Activated CD4-positive, alpha-beta T cell treated with anti-CD3 and anti-CD28 coated beads, Interleukin-2, amount 10 ng/mL, durations not matched to agents 24 days and 14 days (primary cell): ENCODE measurements at places on chromosomes 2 and 18. TPM values are rescaled to one million over a fixed set of nuclear protein-coding genes. Genes with fewer than 3 reads are reported as not detected.

DNA sequence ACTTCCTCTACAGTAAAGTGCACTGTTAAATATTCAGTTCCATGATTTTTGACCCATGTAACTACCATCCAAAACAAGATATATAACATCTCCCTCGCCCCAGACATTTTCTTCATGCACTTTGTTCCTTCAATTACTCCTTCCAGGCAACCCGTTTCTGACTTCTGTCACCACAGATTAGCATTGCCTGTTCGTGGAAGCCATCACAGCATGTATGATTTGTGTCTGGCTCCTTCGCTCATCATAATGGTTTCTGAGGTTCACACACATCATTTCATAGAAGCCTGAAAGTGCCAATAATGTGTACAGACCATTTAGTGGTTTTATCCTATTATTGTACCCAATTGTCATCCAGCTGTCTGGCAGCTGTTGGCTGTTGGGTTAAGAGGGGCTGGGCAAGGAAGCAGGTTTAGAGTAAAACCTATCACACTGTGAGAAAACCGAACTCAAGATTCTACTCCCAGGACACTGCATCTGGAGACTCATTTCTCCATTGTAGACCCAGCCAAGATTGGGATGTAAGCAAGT, 16.1 kb downstream of the ARHGAP28 start:
- H3K4me3 ChIP-seq, result no peak overlapping the region
- DNase-seq, result no peak
- H3K27me3 ChIP-seq, result no peaks in the 10 kb centered on the region
- H3K36me3 ChIP-seq, result no peaks in the 10 kb centered on the region
- H3K4me1 ChIP-seq, result no peaks in the 10 kb centered on the region

DNA sequence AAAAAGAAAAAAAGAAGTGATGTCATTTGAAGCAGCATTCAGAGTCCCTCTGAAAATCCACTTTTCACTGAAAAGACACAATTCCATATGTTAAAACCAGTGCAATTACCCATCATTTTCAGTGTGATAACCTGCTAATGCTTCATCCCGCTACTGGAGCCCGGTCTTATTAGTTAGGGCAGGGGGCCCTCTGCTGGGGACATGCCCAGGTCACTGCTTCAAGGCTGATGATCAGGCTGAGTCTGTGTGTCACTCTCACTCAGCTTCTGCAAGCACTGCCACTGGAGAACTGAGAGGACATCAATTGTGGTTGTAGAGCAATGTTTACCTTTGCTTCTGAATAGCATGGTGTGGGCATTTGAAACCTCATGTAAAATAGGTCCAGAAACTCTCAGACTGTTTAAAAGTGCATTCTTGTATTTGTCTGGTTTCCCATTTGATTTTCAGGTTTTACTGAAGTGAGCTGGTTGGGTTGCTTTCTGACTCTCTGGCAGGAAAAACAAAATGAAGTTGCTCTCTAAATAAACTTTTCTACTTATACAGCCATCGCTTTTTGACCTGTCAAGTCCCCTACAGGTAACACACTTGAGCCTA, 49.2 kb upstream of the NXPH2 start:
- H3K27ac ChIP-seq, result no peak overlapping the region
- H3K36me3 ChIP-seq, result no peaks in the 10 kb centered on the region
- H3K27me3 ChIP-seq, result no peaks in the 10 kb centered on the region
- H3K4me1 ChIP-seq, result no peaks in the 10 kb centered on the region
- no peak overlapping the region for H3K4me3 ChIP-seq
- DNase-seq, result peak; percentile 59

DNA sequence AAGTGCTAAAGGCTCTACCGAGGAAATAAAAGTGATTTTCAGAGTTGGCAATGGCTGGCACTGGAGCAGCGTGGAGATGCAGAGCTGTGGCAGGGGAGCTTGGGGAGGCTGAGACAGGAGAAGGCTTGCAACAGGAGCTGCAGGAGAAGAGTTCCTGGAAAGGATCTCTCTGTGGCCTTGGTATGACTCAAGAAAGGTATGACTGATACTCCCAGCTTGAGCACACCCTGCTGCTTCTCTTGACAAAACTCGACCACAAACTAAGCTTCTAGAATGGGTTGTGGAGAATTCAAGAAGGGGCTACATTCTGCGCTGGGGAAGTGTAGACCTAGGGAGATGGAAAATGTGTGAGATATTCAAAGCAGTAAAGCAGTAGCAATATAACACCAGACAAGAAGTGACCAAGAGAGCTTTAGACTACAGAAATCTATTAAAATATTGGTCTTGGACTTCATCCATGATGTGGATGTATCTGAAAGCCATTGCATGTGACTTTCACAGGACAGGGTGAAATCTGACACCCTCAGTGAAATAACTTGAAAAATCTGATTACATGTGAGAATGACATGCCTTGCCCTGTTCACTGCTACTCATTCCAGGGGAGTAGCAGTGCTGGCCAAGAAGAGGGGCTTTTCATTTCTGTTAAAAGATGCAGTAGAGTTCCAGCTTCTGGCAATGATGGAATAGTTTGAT, 41.5 kb downstream of the SUCLG1 start:
- peaks cover 4% of the 10 kb centered on the region for H3K4me1 ChIP-seq
- DNase-seq, result no peak
- H3K36me3 ChIP-seq, result peaks cover 3% of the 10 kb centered on the region
- H3K27ac ChIP-seq, result no peak overlapping the region
- no peak overlapping the region for H3K4me3 ChIP-seq
- H3K27me3 ChIP-seq, result peaks cover 6% of the 10 kb centered on the region

DNA sequence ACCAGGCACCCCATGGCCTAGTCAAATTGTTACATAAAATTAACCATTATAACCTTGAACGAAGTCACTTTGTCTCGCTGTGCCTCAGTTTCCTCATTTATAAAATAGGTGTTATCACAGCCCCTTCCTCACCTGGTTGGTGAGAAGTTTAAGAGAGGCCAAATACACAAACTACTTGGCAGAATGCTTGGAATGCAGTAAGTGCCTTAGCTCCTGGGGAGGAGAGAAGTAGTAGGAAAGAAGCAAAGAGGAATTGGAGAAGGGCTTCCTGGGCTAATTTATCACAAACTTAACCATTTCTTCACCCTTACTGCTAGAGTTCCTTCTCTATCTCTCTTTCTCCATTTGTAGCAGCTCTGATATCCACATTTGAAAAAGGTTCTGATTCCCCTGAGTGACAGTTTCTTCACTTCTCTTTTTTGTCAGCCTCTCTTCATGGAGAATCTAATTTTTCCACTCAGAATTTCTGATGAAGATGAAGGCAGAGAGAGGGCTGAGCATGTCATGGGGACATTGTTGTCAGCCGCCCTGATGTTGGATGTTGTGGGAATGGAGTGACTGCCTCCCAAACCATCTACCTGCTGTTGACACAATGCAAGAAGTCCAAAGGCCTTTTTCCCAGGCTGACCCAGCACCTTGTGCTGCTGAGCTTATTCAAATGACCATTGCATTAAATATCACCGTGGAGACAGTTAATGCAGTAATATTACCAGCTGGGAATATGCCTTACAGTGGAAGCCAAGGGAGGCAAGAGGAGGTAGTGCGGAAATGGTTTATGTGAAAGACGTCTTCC, 60.4 kb downstream of the BOD1L2 start:
- H3K36me3 ChIP-seq, result no peaks in the 10 kb centered on the region
- H3K4me1 ChIP-seq, result peaks cover 7% of the 10 kb centered on the region
- no peak overlapping the region for H3K27ac ChIP-seq
- no peak overlapping the region for H3K4me3 ChIP-seq
- DNase-seq, result no peak

GRCh38 chr2:60213865-60214625, 339.4 kb downstream of the BCL11A start:
- no peaks in the 10 kb centered on the region for H3K27me3 ChIP-seq
- H3K27ac ChIP-seq, result no peak overlapping the region
- H3K36me3 ChIP-seq, result no peaks in the 10 kb centered on the region
- no peak for DNase-seq
- no peaks in the 10 kb centered on the region for H3K4me1 ChIP-seq
- H3K4me3 ChIP-seq, result no peak overlapping the region

GRCh38 chr2:216971593-216971992, 111.7 kb upstream of the TNP1 start:
- no peak for DNase-seq
- peaks cover 11% of the 10 kb centered on the region for H3K27me3 ChIP-seq
- no peak overlapping the region for H3K27ac ChIP-seq
- no peak overlapping the region for H3K4me3 ChIP-seq
- no peaks in the 10 kb centered on the region for H3K36me3 ChIP-seq

- H3K27ac ChIP-seq, result peak overlapping the region; percentile 30
- H3K4me3 ChIP-seq, result no peak overlapping the region
Measured at GRCh38 chr2:15205562-15205961, 355.6 kb downstream of the NBAS start.

GRCh38 chr18:73099759-73100158, 232.0 kb upstream of the NETO1 start:
- DNase-seq, result no peak
- H3K4me3 ChIP-seq, result no peak overlapping the region
- H3K27ac ChIP-seq, result no peak overlapping the region
- H3K36me3 ChIP-seq, result no peaks in the 10 kb centered on the region
- H3K27me3 ChIP-seq, result no peaks in the 10 kb centered on the region

GRCh38 chr2:218890369-218890768, 9.7 kb downstream of the WNT10A start:
- no peaks in the 10 kb centered on the region for H3K36me3 ChIP-seq
- H3K4me3 ChIP-seq, result no peak overlapping the region
- H3K4me1 ChIP-seq, result peaks cover 34% of the 10 kb centered on the region
- DNase-seq, result peak; percentile 59
- peaks cover 69% of the 10 kb centered on the region for H3K27me3 ChIP-seq

GRCh38 chr2:137969418-137969765, 5.1 kb downstream of the HNMT start:
- H3K27ac ChIP-seq, result no peak overlapping the region
- H3K27me3 ChIP-seq, result no peaks in the 10 kb centered on the region
- no peak for DNase-seq
- no peak overlapping the region for H3K4me3 ChIP-seq
- no peaks in the 10 kb centered on the region for H3K4me1 ChIP-seq
- H3K36me3 ChIP-seq, result no peaks in the 10 kb centered on the region

DNA sequence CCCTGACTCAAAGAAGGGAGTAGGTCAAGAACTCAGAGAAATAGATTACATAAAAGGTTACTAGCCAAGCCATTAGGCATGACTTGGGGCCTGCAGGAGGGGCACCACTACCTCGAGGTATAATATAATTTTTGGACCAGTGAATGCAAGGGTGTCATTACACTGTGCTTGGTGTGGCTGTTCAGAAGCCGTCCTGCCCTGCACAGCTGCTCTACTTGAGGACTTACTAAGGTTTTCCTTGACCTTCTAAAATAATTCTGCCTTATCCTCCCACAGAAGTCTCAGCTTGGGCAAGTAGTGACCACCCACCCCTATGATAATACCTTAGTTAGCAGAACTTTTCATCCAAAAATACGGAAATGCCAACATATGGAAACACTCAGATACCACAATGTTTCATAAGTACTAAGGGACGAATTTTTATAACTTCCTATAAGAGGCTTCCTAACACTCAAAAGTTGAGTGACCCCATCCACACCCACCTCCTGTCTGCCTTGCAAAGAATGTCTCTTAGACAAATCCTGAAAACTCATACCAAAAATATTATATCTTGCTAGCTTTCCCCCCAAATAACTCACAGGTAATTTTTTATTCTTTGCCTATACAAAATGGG, 17.7 kb upstream of the ATG16L1 start:
- peaks cover 3% of the 10 kb centered on the region for H3K36me3 ChIP-seq
- H3K27me3 ChIP-seq, result no peaks in the 10 kb centered on the region
- peak overlapping the region; percentile 89 for H3K27ac ChIP-seq
- no peak for DNase-seq

GRCh38 chr18:34242739-34243138, 18.0 kb upstream of the NOL4 start:
- no peaks in the 10 kb centered on the region for H3K27me3 ChIP-seq
- H3K4me1 ChIP-seq, result no peaks in the 10 kb centered on the region
- no peak for DNase-seq
- no peak overlapping the region for H3K4me3 ChIP-seq

DNA sequence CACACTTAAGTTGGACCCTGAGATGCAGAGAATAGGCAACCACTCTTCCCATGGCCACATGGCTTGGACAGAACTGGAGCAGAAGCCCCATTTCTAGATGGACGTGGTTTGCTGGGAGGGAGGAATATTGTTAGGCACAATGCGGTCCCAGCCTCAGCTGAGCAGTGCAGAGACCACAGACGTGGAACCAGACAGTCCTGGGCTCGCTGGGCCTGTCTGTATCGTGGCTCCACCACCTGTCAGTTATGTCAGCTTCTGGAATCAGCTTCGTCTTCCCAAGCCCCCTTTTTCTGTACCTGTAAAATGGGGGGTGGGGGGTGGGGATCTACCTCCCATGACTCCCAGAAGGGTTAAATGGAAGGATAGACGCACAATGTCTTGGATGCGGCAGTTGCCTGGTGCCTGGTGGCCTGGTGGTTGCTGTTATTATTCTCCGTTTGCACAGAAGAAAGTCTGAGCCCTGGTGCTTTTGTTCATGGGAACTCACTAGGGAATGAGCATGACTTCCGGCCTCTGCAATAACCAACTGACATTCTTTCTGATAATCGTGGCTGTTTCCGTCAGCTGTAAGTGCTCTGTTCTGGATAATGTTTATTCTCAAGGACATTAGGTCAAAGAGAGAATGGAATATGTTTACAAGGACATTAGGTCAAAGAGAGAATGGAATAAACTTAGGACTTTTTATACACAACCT, 31.4 kb downstream of the COLEC11 start:
- H3K4me3 ChIP-seq, result no peak overlapping the region
- H3K27me3 ChIP-seq, result peaks cover 9% of the 10 kb centered on the region
- no peak overlapping the region for H3K27ac ChIP-seq
- no peaks in the 10 kb centered on the region for H3K4me1 ChIP-seq

GRCh38 chr2:59974051-59974766, 579.2 kb downstream of the BCL11A start:
- H3K4me3 ChIP-seq, result no peak overlapping the region
- H3K27me3 ChIP-seq, result peaks cover 4% of the 10 kb centered on the region
- no peak overlapping the region for H3K27ac ChIP-seq
- no peak for DNase-seq
- no peaks in the 10 kb centered on the region for H3K36me3 ChIP-seq
- H3K4me1 ChIP-seq, result no peaks in the 10 kb centered on the region

GRCh38 chr2:237600205-237600846, 9.8 kb upstream of the RAB17 start:
- no peaks in the 10 kb centered on the region for H3K36me3 ChIP-seq
- H3K4me1 ChIP-seq, result peaks cover 22% of the 10 kb centered on the region
- no peak for DNase-seq
- no peaks in the 10 kb centered on the region for H3K27me3 ChIP-seq
- no peak overlapping the region for H3K27ac ChIP-seq

GRCh38 chr2:84969511-84970209, 1.3 kb upstream of the KCMF1 start:
- peaks cover 44% of the 10 kb centered on the region for H3K36me3 ChIP-seq
- peaks cover 33% of the 10 kb centered on the region for H3K4me1 ChIP-seq
- H3K27me3 ChIP-seq, result no peaks in the 10 kb centered on the region
- H3K27ac ChIP-seq, result peak overlapping the region; percentile 100
- peak; percentile 78 for DNase-seq

Gene ZNF804A
- not detected in 2 replicates for total RNA-seq

Gene UGT1A7
- not detected in 2 replicates for total RNA-seq

Gene GATA6
- not detected in 2 replicates for total RNA-seq

Gene CRYGD
- not detected in 2 replicates for total RNA-seq

Gene SNED1
- 1.3 and 1.9 TPM in 2 replicates for total RNA-seq

Gene SLC4A5
- 0.93 and 1.4 TPM in 2 replicates for total RNA-seq

Gene CCDC85A
- total RNA-seq, result not detected in 2 replicates

Gene GAL3ST2
- total RNA-seq, result 0.52 and 1.2 TPM in 2 replicates

Gene SKA1
- 20.0 and 22.1 TPM in 2 replicates for total RNA-seq

Gene IHH
- not detected in 2 replicates for total RNA-seq

Gene PSD4
- total RNA-seq, result 268 and 278 TPM in 2 replicates

Gene SRD5A2
- not detected in 2 replicates for total RNA-seq

Gene TWIST2
- total RNA-seq, result not detected in 2 replicates
